Tongue (tissue), 3 donors: ENCODE measurements at places on chromosomes 7 and 10.
A peak's percentile ranks its signal among the peaks of the same experiment; 100 is the strongest.

DNA sequence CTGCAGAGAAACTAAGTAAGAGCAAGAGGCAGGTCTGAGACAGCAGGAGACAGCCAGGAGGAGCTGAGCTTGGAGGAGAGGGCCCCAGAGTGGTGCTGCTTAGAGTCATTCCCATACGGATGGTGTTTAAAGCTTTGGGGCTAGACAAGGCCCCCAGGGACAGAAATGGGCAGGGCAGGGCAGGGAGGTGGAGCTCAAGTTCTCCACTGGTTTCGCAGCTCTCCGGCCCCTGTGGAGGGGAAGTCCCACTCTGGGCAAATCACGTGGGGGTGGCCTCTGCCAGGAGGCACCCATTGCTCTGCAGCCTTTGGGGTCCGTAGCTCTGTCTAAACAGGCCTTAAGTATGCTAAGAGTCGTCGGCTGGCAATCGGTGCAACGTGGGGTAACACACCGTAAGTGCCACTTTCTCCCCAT is 1.0 kb upstream of the PTPRE start:
- no peak for DNase-seq

GRCh38 chr7:116443101-116443523 is 56.4 kb upstream of the CAV2 start:
- DNase-seq = peak; percentile 23

DNA sequence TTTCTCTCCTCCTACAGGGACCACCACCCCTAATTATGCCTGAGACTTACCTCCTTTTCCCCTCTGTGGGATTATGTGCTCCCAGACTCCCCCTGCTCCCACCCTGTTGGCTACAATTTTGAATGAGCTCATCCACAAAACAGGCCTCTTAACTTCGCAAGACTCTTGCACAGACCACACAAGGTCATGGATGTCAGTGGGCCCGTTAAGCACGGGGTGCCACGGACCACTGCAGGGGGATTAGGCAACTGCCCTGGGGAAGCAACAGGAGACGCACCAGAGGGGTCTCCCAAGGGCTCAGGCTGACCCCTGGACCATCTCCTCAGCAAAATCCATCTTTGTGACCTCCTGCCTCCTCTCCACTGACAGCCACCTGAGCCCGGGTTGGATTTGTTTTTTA is 42.1 kb upstream of the COL13A1 start:
- DNase-seq = no peak

GRCh38 chr10:91460681-91461080 is 50.5 kb downstream of the HECTD2 start:
- no peak for DNase-seq

GRCh38 chr10:3248526-3249306 is 76.1 kb upstream of the PITRM1 start:
- DNase-seq = peak; percentile 38

DNA sequence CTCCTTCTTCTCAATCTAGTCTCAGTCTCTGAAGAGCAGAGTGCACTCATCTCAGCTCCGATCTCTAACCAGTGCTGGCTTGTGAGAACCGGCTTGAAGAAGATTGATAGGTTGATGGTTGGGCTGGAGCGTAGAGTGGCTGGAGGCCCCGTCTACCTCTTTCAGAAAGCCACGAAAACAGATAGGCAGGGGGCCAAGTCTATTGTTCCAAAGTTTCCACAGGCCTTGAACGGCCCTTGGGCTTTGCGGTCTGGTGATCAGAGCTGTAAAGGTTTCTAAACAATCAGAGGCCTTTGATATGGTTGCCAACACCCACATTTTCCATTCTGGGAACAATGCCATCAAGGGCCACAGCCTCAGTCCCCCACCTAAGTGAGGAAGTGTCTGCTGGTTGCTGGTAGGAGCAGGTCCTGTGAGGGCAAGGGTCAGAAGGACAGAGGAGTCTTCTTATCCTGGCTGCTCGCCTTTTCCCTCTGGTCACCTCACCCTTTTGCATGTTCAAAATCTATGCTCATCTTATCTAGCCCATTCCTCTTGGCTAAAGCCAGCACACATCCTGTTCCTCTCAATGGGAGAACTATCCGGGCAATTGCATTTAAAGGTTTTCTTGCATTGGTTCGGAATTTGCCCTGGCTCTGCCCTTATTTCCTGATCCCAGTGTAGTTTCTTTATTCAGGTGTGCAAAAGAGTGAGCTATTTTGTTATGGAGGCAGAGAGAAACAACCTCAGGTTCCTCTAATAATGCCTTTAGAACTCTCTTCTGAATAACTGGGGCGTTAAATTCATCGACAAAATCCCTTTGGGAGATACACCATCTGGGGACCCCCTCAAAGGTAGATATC is 70.3 kb upstream of the KMT2E start:
- DNase-seq = no peak

- DNase-seq = no peak
Measured at GRCh38 chr7:134553976-134554375, 5.1 kb downstream of the AKR1B15 start.

GRCh38 chr10:6476989-6477388 is 103.1 kb downstream of the PRKCQ start:
- DNase-seq = no peak

- DNase-seq = no peak
Measured at GRCh38 chr7:141500608-141501007, 50.6 kb upstream of the AGK start.

DNA sequence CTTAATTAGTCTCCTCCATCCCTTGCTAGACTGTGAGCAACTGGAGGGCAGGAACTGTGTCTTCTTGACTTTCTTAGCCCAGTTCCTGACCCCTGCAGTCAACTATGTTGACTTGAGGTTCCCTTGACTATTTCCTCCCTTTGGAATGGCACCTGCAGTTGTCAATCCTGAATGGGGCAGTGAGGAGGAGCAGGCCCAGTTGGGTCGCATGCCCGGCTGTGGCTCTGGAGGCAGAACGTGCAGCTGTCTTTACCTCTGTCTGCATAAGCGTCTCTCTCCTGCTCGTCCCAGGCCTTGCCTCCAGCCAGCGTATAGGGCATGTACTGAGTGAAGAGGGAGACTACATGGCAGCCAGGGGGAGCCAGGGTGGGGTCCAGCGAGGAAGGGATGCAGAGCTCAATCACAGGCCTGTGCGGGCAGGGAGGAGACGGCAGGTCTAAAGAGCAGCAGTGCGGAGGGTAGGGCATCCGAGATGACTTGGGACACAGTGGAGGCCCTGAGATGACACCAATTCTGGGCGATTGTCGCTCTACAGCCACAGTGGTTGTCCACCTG is 26.8 kb downstream of the PYROXD2 start:
- DNase-seq = peak; percentile 77

GRCh38 chr10:124722798-124723783 is 21.1 kb downstream of the FAM53B start:
- no peak for DNase-seq

- DNase-seq = peak; percentile 38
Measured at GRCh38 chr7:17939211-17939605, 1.1 kb downstream of the SNX13 start.

DNA sequence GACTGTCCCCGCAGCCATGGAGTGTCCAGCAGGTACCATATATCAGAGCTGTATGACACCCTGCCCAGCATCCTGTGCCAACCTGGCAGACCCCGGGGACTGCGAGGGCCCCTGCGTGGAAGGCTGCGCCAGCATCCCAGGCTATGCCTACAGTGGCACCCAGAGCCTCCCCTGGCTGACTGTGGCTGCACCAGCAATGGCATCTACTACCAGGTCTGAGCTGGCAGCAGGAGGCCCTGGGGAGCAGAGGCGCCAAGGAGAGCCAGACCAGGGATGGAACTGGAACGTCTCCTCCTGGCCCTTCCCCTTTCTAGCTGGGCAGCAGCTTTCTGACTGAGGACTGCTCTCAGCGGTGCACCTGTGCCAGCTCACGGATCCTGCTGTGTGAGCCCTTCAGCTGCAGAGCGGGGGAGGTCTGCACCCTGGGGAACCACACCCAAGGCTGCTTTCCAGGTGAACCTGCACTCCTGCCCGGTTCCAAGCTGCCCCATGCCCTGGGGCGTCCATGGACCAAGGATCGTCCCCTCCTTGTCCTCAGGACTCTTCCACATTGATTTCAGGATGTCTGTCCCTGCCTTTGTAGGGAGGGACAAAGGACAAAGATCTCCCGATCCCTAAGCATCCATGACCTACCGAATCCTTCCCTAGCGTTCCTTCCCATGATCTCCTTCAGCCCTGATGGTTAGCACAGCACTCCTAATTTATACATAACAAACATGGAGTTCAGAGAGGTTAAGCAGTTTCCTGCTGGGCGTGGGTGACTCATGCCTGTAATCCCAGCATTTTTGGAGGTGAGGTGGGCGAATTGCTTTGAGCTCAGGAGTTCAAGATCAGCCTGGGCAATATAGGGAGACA is 33.3 kb downstream of the EPHB4 start:
- no peak for DNase-seq

GRCh38 chr7:6200971-6201370 is 71.5 kb downstream of the CYTH3 start:
- no peak for DNase-seq

GRCh38 chr7:75614401-75614800 is 122.3 kb downstream of the SPDYE5 start:
- DNase-seq = no peak

DNA sequence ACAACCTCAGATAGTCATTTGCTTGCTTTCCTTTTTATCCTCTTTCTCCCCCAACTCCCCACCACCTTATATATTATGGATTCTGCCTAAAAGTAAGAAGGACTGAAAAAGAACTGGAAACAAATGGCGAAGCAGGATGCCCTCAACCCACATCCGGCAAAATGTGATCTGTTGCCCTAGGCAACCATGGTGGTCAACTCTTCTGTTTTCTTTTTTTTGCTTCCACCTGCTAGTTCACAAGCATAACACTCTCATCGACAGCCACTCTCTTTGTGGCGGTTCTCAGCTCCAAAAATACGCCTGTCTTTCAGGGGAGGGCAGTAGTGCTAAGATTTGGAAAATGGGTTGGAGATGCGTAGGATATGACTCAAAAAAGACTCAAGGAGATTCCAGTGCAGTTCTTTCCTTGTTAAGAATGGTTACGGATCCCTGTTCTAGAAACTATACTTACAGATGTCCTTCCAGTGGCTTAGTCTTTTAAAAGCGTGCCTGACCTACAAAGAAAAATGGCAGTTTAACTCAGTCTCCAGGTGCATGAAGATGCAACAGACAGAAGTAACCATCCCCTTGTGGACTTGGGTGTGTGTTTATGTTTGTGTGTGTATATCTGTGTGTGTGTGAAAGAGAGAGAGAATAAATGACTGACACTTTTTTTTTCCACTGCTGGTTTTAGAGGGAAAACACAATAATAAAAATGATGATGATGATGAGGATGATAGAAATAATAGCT is 10.7 kb downstream of the APBB1IP start:
- no peak for DNase-seq

DNA sequence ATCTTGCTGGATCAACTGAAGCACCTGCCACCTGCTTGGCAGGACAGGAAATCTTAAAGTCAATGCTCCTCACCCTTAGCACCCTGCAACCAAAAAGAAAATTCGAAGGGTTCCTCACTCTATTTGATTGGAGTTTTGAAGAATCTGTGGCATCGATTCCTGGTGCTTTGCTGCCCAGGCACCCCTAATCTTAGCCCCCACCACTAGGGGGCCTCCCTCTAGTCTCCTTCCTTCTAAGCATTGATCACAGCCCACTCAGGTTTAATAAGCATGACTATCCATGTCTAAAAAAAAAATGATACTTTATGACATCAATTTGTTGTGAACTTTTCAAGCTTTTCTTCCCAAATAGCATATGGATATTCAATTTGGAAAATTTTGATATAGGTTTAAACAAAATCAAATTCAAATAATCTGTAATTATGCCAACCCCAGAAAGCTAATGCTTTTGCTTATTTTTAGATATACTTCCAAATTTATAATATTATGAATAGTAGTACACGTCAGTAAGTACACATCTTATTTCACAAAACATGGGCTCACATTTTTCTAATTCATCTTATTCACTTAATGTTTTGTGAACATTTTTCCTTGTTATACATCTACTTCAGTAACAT is 45.3 kb downstream of the NRG3 start:
- no peak for DNase-seq

- DNase-seq = peak; percentile 38
Measured at GRCh38 chr10:78028438-78029268, 662 bp downstream of the POLR3A start.

- DNase-seq = no peak
Measured at GRCh38 chr10:123862421-123863182, 29.0 kb downstream of the CPXM2 start.

DNA sequence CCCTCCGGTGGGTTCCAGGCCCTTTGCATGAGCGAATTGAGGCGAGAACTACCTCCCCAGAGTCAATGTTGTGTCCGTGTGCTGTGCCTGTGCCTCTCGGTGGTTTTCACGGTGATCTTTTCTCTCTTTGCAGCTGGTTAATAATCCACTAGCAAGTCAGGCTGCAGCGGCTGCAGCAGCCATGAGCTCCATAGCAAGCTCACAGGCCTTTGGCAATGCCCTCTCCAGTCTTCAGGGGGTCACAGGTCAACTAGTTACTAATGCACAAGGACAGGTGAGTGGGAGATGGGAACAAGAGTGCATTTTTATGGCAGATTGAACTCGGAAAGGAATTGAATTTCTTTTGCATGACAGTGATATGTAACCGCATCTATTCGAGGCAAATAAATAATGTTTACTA is 159.7 kb upstream of the YAE1 start:
- no peak for DNase-seq

DNA sequence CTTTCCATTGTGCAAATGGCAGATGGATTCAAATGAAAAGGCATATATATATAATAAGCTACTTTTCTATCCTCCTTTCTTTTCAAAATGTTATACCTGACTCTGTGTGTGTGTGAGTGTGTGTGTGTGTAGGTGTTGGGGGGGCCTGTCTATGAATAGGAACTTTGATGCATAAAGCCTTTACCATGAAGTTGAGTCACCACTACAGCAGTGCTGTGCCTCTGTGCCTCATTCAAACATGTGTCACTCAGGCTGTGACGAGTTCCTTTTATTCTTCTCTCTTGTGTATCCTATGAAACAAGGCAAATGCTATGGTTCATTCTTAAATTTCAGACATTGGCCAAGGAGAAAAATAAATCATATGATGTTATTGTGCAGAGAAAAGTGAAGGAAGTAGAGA is 52.7 kb upstream of the DKK1 start:
- DNase-seq = no peak

DNA sequence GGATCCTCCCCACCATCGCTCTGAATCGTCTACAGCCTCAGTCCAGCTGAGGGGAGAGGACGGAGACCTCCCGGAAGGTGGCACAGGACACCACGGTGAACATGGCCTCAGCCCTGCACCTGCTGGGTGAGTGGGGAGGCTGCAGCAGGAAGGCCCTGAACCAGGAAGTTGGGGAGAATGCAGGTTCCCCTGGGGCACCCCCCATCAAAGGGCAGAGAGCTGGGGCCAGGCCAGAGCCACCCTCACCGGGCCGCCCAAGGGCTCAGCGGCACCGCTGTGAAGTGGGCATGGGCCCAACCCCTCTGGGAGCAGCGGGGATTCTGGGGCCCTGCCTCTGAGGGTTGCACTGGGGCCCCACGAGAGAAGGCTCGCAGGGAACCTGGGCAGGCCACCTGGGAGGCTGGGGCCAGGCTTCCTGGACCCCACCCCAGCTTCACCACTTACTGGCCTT is 98.7 kb downstream of the MICALL2 start:
- DNase-seq = no peak

- no peak for DNase-seq
Measured at GRCh38 chr10:59976909-59977308, 70.6 kb upstream of the CCDC6 start.

GRCh38 chr10:127833804-127834203 is 58.9 kb downstream of the CLRN3 start:
- DNase-seq = no peak

GRCh38 chr10:129396021-129396722 is 70.9 kb upstream of the MGMT start:
- no peak for DNase-seq
